Activated CD4-positive, alpha-beta T cell treated with anti-CD3 and anti-CD28 coated beads, Interleukin-2, amount 50 U/mL, for 1 hour (primary cell): ENCODE measurements at places on chromosomes 5 and 9.

DNA sequence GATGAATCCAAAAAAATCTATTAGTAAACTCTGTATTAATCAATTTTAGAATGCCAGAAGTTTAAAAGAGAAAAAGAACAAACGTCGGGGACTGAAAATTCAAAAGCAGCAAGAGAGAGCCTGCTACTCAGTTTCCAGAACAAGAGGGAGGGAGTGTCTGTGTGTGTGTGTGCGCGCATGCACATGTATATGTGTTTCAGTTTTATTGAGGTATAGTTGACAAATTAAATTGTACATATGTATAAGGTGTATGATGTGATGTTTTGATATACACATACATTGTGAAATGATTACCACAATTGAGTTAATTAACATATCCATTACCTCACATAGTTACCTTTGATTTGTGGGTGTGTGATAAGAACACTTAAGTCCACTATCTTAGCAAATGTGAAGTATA lies 27.6 kb upstream of the GRAMD2B start:
- DNase-seq = no peak

DNA sequence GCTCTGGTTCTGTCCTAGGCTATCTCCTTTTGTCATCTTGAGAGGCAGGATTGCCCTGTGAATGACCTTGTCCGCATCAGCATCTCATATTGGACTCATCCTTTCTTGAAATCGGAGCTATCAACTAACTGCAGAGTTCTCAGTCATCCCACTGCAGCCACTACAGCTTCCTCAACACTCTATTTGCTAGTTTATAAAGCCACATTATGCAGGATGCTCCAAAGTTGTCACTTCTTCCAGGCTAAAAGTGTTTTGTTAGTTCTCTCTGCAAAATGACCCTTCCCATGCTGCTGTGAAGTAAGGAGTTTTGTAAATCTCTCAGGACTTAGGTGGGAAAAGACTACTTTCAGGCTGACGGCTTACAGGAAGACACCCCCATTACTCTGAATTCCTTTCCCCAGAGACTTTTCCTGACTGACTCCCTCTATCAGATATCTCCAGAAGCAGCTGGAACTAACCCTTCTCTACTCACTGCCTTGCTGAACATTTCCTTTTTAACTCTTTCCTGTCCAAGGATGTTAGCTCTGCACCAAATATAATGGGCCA lies 257.6 kb downstream of the NFIB start:
- DNase-seq = no peak

- DNase-seq = no peak
Measured at GRCh38 chr5:174563899-174564298, 160.5 kb upstream of the MSX2 start.

DNA sequence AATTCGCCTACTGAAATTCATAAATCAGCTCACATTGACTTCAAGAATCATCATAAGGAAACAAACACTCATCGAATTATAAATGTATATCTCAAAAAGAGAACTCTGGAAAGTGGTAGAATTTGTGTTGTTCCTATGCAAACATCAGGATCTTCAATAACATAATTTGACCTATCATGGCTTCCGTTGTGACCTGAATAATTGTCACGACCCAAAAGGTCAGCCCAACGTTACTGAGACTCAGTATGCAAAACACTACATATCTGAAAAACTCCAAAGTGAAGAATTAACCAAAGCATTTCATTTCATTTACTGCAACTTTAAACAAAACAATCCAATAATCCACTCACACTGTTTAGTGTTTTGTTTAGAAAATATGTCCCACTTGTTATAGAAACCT lies 1.2 kb downstream of the RAPGEF6 start:
- DNase-seq = no peak

- no peak for DNase-seq
Measured at GRCh38 chr5:50958852-50959457, 292.5 kb downstream of the PARP8 start.

DNA sequence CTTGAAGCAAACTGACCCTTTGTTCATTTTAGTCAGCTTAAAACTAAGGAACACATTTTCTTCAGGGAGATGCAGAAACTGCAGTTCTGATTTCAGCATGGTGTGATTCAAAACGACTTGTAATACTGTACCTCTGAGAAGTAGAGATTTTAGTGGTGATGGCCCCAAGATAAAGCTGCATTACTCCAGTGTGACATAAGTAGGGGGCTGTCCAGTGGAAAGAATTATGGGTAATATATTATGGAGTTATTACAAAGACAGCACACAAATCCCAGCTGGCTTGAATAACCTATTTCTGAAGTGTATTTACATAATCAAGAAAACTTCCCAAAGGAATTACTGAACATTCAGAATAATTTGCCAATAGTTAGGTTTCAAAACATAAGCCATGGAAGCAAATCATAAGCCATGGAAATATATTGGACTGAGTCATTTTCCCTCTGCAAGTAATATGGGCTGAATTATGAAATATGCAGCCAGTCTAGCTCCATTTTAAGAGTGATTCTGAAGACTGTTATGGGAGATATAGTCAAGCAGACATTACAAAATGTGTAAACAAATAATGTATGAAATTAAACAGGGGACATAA lies 133.7 kb upstream of the FBXL17 start:
- DNase-seq = no peak

GRCh38 chr9:127909839-127910273 lies 7.0 kb downstream of the ST6GALNAC4 start:
- DNase-seq = no peak

- DNase-seq = no peak
Measured at GRCh38 chr5:10266137-10266536, 16.1 kb downstream of the CCT5 start.

- no peak for DNase-seq
Measured at GRCh38 chr5:18850216-18850615, 1137.8 kb downstream of the CDH18 start.

GRCh38 chr5:137291031-137291430 lies 208.1 kb downstream of the SPOCK1 start:
- no peak for DNase-seq

- peak; percentile 11 for DNase-seq
Measured at GRCh38 chr5:131635684-131636572, 899 bp upstream of the RAPGEF6 start.

DNA sequence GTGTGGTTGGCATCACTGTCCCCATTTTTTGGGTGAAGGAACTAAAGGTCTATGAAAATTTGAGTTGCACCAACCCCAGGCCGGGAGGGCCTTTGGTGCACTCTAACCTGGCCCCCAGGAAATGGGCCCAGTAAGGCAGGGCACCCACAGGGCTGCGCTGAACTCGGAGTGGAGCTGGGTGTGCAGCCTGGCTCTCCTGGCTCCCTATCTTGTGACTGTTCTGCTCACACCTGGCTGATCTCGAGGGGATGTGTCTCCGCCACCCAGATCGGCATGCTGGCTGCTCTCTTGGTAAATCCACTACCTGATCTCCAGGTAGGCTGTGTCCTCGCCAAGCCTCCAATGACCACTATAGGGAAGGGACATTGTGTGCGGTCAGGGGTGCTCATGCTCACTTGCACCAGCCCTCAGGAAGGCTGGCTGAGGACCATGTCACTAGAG lies 259.8 kb downstream of the NSG2 start:
- DNase-seq = no peak

GRCh38 chr9:120256146-120256545 lies 323.8 kb downstream of the CDK5RAP2 start:
- DNase-seq = no peak

DNA sequence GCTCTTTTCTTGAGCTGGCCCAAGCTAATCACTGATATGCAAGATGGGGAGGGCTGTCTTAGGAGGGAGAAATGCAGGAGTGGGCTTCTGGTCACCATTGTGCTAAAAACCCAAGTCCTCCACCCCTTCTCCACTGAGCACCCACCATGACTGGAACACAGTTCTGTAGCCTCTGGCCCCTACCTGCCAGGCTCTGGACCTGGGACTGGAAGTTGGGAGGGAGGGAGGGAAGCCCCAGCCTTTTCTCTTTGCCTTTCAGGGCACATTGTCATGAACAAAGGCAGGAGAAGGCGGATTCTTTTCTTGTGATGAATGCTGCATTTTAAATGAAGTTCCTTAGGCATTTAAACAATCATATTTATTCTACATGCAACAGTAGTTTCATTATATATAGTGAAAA lies 559.1 kb upstream of the TRPC7 start:
- DNase-seq = no peak

DNA sequence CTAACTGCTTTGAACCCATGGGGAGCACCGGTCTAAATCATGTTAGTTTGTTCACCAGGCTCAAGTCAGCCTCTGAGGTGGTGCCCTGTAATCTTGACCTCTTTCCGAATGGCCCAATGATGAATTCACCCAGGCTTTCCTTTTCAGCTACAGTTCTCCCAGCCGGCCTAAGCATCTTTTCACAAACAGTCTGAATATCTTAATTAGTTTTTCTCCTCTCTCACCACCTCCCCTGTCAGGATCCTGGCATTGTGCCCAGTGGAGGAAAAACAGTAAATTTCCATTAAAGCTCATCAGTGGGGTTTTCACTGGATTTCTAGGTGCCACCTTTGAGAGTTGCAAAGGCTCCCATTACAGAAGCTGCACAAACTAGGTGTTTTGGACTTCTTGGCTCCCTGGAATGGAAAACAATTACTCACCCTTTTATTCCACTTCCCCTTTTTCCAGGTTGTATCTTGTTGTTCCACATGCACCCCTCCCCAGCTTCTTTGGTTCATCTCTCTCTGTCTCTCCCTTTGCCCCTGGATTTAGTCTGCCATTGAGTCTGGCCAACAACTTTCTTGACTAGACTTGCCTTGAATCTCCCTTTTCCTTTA lies 69.4 kb upstream of the ADAMTSL1 start:
- no peak for DNase-seq

DNA sequence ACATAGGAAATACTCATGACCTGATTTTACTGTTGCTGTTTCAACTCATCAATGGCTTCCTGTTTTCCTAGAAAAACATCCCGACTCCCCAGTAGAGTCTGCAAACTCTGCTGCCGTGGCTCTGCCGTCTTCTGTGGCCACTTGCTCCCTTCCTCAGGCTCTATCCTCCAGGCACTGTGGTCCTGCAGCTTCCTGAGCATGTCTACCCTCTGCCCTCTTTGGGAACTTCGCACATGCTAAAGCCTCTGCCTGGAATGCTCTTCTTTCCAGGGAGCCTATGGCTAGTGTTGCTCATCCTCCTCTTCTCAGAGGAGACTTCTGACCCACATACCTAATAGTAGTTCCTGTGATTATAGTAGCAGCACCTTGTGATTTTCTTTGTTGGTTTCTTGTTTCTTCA lies 256.9 kb downstream of the MAN2A1 start:
- no peak for DNase-seq

GRCh38 chr9:14523545-14523944 lies 169.7 kb downstream of the ZDHHC21 start:
- DNase-seq = no peak

DNA sequence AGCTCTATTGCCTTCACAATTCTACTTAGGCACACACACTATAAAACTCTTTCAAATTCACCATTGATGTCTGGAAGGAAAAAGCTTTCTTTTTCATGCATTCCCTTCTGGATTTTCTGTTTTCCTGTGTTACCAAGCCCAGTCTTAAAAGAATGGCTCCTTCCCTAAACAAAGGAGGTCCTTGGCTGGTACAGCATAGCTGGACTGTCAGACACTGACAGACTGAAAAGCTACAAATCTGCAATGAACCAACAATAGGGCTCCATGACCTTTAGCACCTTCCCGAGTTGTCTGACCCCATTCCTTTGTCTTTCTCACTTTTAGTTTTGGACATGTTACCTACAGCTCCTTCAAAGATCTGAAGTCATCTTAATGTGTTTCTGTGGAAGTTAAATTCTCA lies 382.5 kb downstream of the TMEM161B start:
- no peak for DNase-seq

DNA sequence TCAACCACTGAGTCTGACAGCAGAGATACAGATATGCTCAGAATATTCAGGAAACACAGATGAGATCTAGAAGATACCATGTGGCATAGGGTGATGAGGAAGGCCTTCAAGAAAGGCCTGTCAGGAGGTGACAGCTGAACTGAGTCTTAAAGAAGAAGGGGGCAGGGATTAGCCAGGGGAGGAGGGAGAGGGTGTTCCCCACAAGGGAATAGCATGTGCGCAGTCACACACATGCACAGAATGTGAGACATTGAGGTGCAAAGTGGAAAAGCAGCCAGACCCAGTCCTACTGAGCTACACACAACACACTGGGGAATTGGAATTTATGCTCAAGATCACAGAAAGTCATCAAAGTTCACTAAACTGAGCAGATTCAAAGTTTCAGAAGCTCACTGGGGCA lies 3.0 kb upstream of the SLC25A48 start:
- DNase-seq = no peak

- no peak for DNase-seq
Measured at GRCh38 chr5:115542651-115543364, 1.8 kb downstream of the FEM1C start.

- no peak for DNase-seq
Measured at GRCh38 chr5:139763930-139764791, 31.4 kb upstream of the PSD2 start.

GRCh38 chr5:34648840-34649158 lies 7.3 kb upstream of the RAI14 start:
- no peak for DNase-seq

- DNase-seq = no peak
Measured at GRCh38 chr5:172529896-172530295, 75.6 kb upstream of the SH3PXD2B start.

GRCh38 chr9:133204335-133204992 lies 4.6 kb downstream of the OBP2B start:
- DNase-seq = no peak

- peak; percentile 68 for DNase-seq
Measured at GRCh38 chr5:463952-464351, 21.0 kb downstream of the EXOC3 start.

GRCh38 chr9:101791938-101792337 lies 53.5 kb upstream of the GRIN3A start:
- peak; percentile 3 for DNase-seq

- DNase-seq = no peak
Measured at GRCh38 chr5:5332287-5332686, 90.2 kb upstream of the ICE1 start.

- DNase-seq = no peak
Measured at GRCh38 chr5:17737092-17737491, 102.8 kb downstream of the TAF11L14 start.

DNA sequence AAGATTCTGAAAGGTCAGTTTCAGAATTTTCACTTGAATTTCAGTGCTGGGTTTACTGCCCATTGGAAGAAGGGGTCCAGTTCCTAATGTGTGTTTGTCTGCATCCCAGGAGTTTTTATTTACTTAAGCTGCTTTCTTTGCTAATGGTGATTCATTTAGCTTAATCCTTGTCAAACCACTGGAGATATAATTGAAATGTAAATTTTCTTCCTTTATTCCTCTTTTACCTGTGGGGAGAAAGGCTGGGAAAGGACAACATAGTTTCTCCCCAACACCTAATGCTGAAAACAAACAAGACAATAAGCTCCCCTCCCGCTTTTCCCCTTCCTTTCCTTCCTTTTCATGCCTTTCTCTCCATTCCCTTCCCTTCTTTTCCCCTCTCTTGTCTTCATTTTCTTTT lies 185.8 kb downstream of the KCTD16 start:
- DNase-seq = no peak

- no peak for DNase-seq
Measured at GRCh38 chr9:130291474-130291873, 25.9 kb downstream of the HMCN2 start.
